ENCODE measurements at places on chromosomes 3 and 15.

GRCh38 chr15:56371495-56372147, 6.4 kb downstream of the TEX9 start:
- no peak for DNase-seq

DNA sequence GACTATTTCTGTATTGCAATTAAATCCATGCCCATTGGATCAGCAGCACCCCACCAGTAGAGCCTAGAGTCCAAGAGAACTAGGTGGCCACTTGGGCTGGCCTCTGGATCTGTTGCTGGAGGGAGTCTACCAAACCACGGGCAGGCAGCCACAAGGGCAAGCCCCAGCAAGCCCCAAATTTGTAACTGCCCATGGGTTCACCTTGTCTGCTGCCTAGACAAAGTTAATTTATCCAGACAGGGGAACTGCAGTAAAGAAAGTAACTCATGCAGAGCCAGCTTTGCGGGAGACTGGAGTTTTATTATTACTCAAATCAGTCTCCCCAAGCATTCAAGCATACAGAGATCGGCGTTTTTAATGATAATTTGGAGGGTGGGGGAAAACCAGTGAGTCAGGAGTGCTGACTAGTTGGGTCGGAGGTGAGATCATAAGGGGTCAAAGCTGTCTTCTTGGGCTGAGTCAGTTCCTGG, 74.0 kb upstream of the TERB2 start:
- DNase-seq, result no peak

DNA sequence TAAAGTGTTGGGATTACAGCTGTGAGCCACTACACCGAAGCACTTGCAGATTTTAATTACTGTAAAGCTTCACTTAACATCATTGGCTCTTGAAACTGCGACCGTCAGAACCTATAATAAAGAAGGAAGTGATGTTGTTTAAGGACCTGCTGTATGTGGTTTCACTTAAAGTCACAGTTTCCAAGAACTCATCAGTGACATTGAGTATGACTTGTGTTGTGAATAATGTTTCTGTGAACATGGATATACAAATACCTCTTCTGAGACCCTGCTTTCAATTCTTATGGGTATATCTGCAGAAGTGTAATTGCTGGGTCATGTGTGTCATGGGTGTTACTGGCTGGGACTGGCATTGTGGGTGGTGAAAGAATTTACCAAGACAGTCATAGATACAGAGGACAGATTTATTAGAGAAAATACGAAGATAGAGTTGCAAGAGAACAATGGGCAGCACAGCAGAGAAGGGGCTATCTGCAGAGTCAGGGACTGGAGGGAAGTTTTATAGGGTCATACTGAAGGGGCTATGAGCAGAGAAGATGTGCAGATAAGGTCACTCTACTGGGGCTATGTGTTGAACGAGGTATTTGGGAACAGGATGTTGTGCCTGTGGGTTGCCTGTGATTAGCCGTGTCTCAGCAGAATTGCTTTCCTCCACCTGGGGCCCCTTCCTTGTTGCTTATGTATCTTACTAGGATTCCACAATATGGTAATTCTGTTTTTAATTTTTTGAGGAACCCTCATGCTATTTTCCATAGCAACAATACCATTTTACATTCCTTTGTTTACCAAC, 4.5 kb downstream of the NDUFB5 start:
- no peak for DNase-seq

DNA sequence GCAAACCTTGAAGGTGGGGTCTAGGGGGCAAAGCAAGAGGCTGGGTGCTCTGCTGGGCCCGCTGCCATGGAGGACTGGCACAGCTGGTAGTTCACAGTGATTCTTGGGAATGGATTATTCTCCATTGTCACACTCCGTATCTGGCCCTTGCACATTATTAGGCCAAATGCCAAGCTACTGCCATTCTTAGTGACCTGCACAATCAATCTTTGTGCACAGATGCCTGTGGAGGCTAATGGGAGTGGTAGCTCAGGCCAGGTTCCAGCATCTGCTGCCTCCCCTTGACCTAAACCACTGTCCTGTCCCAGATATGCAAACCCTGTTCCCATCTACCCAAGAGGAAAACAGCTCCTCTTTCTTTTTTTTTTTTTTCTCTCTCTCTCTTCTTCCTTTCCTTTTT, 67.5 kb downstream of the TIPARP start:
- DNase-seq, result no peak

DNA sequence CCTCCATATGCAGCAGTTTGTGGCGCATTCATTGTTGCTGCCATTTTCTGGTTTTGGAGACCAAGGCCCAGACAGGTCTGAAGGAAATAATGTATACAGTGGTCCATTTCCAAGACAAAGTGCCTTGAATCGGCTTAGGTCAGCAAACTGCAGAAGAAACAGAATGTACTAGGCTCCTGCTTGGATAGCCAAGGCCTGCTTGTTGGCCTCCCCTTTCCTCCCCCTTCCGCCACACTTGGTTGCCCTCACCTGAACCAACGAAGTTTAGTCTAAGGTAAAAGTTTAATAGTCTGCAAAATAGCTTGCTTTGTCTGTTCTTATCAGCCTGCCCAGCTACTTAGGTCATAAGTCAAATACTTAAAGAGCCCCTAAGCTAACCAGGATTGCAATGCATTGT, 12.0 kb upstream of the RTP3 start:
- no peak for DNase-seq

DNA sequence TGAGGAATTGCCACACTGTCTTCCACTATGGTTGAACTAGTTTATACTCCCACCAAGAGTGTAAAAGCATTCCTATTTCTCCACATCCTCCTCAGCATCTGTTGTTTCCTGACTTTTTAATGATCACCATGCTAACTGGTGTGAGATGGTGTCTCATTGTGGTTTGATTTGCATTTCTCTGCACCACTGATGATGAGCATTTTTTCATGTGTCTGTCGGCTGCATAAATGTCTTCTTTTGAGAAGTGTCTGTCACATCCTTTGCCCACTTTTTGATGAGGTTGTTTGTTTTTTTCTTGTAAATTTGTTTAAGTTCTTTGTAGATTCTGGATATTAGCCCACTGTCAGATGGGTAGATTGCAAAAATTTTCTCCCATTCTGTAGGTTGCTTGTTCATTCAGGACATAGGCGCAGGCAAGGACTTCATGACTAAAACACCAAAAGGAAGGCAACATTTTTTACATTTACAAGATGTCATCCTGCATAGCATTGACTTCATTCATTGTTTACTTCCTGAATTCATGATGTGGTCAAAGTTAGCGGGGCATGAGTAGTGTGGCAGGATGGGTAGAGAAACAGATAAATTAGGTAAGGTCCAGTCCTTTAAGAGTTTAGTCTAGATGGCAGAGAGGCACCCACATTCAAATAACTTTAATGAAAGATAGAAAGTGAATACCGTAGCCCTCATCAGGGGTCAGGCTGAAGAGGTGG, 45.1 kb upstream of the LPP start:
- no peak for DNase-seq

- no peak for DNase-seq
These were observed 596.3 kb downstream of the PYDC2 start for GRCh38 chr3:192057261-192057660.

GRCh38 chr15:25067725-25068309, 113.0 kb downstream of the SNRPN start:
- DNase-seq, result no peak

Data from activated CD4-positive, alpha-beta T cell treated with anti-CD3 and anti-CD28 coated beads for 1 hour (primary cell).